ENCODE measurements at places on chromosomes 13 and 19. TPM values are rescaled to one million over a fixed set of nuclear protein-coding genes. Genes with fewer than 3 reads are reported as not detected.

DNA sequence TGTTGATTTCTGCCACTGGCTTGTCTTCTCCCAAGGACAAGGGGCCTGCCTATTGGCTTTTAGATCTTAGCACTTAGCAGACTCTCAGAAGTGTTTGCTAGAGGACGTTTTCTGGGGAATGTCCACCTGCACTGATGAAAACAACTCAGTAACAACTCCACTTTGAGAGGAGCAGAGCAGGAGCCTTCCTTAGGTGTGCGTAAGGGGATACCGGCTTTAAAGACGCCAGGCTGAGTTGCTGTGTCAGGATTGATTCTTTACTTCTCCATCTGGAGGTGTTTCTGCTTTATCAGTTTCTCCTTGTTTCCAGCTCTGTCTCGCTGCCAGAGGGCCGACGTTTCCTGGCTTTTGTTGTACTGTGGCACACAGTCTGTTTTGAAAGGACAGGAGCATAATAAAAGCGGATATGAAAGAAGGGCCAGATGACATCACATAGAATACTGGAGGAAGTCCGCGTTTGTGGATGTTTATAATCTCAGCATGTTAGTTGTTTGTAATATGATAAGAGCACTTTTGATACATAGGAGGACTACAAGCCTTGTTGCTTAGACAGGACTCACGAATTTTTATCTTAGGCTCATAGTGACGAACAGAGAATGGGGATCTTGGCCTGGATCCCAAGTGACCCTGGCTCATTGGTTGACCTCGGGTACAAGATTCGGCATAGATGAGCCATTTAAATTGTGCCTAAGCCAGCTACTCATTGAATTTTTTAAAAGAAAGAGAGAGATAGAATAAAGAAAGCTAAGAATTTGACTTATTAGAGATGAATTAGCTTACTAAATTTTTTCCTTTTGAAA lies 34.6 kb downstream of the COL4A2 start:
- DNase-seq = peak; percentile 54

- DNase-seq = peak; percentile 94
Measured at GRCh38 chr19:10461047-10461949, 41.0 kb downstream of the PDE4A start.

DNA sequence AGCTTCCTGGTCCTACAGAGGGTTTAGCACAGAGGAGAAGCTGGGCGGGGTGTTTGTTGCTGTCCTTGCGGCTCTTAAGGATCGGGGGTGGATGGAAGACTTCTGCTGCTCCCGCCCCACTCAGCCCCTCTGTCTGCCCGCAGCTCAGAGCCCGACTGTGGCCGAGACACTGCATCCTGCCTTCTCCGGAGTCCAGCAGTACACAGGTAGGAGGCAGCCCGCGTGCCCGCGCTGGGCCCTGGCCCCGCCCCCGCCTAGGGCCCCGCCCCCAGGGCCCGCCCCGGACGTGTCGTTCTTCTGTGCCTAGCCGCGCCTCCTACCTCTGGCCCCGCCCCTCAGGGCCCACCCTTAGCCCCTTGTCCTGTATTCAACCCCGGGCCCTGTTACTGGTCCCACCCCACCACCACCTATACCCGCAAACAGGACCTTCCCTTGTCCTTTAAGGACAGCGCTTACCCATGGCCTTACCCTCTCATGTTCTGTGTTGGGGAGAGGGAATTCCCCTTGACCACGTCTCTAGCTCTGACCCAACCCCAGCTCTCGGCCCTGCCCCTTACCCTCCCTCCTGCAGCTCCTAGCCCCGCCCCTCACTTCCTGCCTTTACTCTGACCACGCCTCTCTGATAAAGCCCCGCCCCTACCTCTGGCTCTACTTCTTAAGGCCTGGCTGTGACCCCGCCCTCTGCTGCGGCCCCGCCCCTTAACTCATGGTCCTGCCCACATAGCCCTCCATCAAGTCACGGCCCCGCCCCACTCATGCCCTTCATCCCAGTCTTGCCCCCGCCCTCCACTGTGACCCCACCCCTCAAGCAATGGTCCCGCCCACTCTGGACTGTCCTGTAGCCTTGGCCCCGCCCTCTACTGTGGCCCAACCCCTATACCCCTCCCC lies 60.5 kb downstream of the CELF5 start:
- DNase-seq = peak; percentile 47

GRCh38 chr19:34664168-34664567 lies 12.8 kb downstream of the SCGB2B2 start:
- no peak for DNase-seq

GRCh38 chr19:49680421-49681351 lies 3.6 kb downstream of the PRMT1 start:
- peak; percentile 94 for DNase-seq

MCF2L gene
- total RNA-seq = 33.5 TPM

CEACAM4 gene
- not detected for total RNA-seq

All from uterus (tissue), 4 donors.